ENCODE measurements at places on chromosomes 6 and 20. TPM values are rescaled to one million over a fixed set of nuclear protein-coding genes. Genes with fewer than 3 reads are reported as not detected.

TPX2 gene
- 2.6 TPM for total RNA-seq

UBD gene
- not detected for total RNA-seq

DNA sequence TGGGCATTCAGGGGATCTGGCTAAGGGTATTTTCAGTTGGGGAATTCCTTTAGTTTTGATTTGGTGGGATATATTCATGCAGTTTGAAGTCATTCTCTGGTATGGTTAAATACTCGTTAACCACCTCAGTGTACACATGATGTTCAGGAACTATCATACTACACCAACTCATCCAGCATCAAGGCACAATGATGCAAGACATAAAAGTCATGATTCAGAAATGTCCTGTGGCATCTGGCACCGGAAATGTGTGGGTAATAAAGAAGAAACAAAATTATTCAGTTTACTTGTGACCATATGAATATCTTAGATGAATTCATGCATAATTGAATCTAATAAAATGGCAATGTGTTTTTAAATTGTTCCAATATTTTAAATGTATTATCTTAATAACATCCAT lies 129.0 kb upstream of the BMP5 start:
- no peak for DNase-seq

SLC17A1 gene
- total RNA-seq, result 0.63 TPM

- no peak for DNase-seq
Measured at GRCh38 chr6:111121789-111122350, 34.6 kb downstream of the SLC16A10 start.

DNA sequence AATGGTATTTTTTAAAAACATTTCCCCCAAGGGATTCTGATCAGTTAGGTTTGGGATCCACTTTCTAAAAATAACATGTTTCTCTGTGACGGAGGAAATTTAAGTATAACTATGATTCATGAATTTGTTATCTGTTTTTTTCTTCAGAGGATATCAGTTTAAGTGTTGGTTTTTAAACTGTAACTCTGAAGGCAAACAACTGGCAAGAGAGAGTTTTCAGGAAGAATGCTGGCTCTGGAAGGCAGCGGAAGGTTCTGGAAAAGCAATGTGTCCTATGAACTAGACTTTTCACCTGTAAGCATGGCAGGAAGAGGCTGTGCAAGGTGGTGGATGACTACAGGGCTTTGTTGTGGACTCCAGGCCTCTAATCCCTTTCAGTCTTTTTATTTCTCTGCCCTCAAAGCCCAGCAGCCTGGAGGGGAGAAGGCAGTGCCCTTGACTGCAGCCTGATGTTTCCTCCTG lies 153.1 kb downstream of the GMPR start:
- DNase-seq, result no peak
